ENCODE measurements at places on chromosomes 3 and 15.

DNA sequence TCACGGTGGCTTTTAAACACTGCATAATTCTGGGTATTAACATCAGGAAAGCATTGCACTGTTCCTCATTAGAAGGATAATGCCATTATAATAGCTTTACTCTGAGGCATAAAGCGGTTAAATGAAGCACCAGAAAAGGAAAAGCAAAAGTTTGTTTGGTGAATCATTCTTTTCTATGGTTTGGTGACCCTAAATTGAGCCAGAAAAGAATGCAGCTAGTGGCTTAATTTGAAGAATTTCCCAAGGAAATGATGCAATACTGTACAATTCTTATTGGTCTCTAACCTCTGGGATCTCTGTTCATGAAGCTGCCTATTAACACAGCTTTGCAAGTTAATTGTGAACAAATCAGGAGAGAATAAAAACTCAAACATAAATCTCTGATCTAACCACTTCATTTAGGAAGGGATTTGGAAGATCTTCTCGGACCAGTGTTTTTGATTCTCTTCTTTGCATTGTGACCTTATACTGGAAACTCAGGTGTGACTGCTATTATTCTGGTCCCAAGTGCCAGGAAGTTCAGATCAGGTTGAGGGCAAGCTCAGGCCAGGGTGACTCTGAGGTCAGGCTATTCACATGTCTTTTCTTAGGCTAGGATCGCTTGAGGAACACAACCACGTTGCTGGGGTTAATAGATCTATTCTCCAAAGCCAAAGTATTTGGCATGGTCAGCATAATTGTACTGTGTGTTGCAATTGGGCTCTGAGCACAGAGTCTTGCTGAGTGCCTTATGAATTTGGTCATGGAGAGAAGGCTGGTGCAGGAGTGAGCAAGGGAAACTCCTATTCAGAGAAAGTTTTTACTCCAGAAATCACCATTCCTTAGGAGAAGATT lies 11.3 kb upstream of the DLG1 start:
- no peak for DNase-seq

GRCh38 chr3:195613468-195614069 lies 29.8 kb upstream of the APOD start:
- DNase-seq, result no peak

DNA sequence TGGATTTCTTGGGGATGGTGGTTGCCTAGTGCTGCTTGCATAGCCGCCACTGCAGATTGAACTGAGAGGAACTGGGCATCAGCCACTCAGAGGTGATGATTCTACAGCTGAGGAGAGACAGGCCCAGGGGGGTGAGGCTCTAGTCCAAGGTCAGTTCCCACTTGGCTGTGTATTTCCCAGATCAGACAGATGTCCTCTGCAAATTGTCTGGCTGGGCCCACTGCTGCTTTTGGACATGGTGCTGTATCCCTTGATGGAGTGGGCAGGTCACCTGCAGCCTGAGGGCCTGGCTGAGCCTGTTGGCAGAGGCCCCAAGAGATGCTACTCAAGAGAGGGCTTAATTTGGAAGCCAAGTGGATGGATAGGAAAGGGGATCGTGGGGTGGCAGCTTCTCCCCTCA lies 124.5 kb upstream of the CTDSPL start:
- no peak for DNase-seq

DNA sequence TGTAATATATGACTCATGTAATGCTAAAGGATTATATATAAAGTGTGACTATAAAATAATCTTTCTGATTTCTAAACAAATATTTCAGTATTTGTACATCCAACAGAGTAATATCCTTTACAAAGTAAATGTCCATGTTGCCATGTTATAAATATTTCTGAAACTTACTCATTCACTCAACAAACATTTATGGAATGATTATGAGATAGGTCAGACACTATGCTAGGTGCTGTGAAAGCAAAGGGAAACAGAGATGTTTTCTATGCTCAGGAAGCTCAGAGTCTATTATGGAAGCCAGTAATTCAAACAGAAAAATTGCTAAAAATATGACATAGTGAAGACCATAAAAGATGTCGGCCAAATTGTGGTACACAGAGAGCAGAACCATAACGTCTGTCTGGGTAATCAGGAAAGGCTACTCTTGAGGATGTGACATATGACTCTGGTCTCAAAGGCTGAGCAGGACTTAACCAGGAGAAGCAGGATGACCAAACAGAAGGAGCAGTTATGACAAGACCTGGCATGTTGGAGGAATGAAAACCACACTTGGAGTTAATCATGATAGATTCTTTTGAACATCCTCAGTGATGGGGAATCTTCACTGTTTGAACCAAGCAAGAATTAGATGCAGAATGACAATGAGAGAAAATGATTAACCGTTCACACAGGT lies 39.0 kb upstream of the MYO5C start:
- no peak for DNase-seq

DNA sequence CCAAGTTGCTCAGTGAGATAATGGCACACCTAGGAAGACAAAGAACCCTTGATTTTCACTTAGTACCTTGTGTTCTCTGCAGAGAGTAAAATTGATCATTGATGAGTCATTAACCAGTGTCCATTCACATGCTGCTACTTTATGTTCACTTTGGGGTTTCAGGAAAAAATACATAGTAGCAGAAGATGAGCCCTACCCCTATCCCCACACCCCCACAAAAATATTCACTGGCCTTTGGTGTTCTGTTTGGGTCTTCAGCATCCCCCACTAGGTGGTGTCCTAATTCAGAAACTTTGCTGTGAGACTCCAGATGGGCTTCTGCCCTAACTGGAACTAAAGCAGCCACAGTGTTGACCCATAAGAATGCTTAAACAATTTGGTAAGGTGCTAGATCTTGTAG lies 178.8 kb downstream of the KLHL25 start:
- no peak for DNase-seq

GRCh38 chr3:178206521-178206920 lies 329.7 kb upstream of the KCNMB2 start:
- DNase-seq, result no peak

DNA sequence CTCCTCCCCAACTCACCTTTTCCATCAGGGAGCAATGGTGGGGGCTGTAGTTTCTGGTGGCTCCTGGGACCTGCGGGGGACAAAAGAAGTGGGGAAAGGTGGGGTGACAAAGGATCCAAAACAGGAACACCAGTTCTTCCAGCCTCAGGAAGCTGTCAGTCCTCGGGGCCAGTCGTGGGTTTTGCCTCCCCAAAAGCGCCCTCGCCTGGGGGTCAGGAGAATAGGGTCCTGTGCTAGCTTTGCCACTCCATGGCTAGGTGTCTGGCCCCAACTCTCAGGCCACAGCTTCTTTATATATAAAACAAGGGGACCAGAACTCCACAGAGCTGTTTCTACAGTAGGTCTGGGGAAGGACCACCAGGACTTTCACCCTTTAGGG lies 4.0 kb downstream of the CCDC9B start:
- no peak for DNase-seq

- no peak for DNase-seq
Measured at GRCh38 chr3:60650171-60650570, 601.1 kb downstream of the FHIT start.

GRCh38 chr3:143809121-143809621 lies 39.1 kb downstream of the SLC9A9 start:
- no peak for DNase-seq

- DNase-seq, result no peak
Measured at GRCh38 chr3:24060055-24060454, 115.0 kb downstream of the NR1D2 start.

- no peak for DNase-seq
Measured at GRCh38 chr15:70426096-70426821, 328.5 kb upstream of the TLE3 start.

DNA sequence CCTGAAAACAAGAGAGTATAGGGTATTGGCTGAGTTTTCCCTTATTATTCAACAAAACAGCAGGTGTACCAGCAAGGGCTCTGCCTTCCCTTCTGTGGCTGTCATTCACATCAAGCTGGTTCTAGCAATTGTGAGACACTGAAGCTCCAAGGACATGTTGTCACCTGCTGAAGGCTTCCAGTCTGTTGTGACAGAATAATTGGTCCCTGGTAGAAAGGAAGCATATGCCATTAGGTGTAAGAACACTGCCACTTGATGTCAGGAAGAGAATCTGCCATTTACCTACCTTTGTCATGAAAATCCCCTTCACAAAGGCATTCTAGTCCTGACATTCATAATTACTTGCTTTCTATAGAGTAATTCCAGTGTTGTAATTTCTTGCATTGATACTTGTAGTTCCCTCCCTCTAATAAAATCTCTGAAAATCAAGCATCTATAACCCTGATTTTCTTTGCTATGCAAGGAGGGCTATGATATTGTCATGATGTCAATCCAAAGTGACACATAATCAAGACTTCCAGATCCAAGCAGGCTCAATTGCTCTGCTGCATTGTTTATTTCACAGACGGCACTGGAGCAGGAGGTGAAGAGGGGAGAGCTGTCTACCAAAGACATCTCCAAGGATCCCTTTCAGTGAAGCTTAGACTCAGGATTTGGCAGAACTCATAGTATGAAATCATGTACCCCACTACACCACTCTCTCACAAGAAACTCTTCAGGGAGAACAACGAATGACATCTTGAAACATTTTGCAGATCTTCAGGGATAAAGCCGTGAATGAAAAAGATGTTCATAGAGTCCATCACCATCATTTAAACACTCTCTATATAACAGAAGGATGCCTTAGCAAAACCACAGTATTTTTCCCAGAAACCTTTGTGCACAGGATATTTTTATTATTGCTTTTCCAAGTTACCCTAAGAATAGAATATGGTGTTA lies 425.3 kb downstream of the RBMS3 start:
- DNase-seq, result no peak

GRCh38 chr3:126370606-126371005 lies 13.4 kb upstream of the KLF15 start:
- DNase-seq, result no peak
